Stimulated activated CD8-positive, alpha-beta memory T cell treated with anti-CD3 and anti-CD28 coated beads, Interleukin-2, amount 100 ng/mL, for 1 hour (primary cell): ENCODE measurements at places on chromosomes 13 and 19.

- peak; percentile 40 for DNase-seq
Observed at GRCh38 chr19:52453324-52454094, at the start of gene ZNF578. ZNF578 (plus strand) TSS chr19:52453553; CDS start chr19:52501846, 48,293 bp downstream.

DNA sequence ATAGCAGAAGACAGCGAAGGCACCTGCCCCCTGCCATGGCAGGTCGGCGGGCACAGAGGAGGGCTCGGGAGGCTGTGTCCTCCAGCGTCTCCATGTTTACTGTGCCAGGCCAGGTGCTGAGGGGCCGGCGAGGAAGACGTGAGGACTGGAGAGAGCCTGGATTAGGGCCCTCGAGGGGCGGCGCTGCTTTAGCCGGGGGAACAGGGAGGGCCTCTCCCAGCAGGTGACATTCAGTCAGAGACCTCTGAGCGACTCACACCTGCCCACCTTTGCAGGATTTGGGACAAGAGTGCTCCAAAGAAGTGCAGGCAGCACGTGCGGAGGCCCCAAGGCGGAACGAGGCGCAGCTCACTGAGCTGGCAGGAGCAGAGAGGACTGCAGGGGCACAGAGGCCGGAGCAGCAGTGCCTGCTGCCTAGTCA lies 17.6 kb downstream of the KDM4B start:
- DNase-seq = no peak

DNA sequence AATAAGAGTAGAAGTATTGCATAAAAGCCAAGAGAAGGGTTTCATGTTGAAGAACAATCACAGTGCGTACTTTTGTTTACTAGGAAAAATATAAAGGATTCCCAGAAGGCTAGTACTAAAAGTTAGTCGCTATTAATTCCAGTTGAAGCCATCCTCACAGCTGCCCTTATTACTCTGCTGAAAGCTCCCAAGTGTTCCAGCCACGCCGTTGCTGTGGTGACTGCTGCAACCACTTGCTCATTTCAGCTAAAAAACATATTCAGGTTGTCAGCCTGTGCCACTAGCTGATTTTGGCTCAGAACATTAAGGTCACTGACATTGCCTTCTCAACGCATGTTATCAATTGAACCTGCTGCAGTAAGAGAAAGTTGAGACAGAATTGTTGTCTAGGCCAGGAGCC lies 87.1 kb upstream of the FNDC3A start:
- no peak for DNase-seq

GRCh38 chr13:66723576-66723975 lies 506.6 kb downstream of the PCDH9 start:
- no peak for DNase-seq

DNA sequence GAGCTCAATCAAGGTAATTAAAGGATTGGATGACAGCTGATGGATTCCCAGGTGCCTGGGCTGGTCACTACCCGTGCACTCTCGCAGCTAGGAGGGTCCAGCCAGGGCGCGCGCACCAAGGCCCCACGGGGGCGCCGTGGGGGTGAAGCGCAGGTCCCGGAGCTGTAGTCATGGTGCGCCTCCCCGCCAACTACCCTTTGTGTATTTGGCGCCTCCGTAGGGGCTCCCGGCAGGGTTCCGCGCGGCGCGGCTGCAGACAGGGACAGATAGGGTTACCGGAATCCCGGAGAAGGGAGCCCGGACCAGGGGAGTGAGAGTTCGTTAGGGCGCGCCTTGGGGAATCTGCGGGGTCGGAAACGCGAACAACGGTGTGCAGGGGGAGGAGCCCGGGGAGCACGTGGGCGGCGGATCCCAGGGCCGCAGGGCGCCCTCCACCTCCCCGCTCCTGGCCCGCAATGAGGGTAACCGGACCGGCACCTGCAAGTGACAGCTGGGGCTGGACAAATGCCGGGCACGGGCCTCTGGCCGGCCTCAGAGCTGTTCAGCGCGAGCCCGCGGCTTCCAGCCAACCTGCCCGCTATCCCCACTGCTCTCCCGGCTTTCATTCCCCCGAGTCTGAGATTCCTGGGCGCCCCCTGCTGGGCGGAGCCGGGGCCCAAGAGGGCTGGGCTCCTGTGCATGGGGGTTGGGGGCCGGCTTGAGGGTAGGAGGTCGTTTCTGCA lies 3.4 kb upstream of the PRAM1 start:
- peak; percentile 37 for DNase-seq

- DNase-seq = no peak
Observed at GRCh38 chr19:48344892-48345291, 18.8 kb downstream of the TMEM143 start.

DNA sequence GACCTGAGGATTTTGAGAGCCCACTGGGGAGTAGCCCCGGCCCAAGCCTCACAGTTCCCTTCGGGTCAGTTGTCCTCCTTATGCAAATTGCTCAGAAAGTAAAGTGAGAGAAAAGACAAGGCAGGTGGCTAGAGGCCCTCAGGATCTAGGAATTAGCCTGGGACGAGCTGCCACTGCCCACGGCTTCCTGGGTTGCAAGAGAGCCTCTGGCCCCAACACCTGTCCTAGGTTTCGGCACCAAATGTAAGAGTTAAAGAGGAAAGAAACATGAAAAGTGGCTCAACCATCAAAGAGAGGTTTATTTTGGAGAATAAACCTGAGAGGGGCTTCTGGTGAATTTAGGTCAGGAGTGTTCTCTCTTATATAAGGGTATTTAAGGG lies 25.6 kb downstream of the TMEM255B start:
- DNase-seq = no peak

GRCh38 chr13:66222127-66222526 lies 1008.0 kb downstream of the PCDH9 start:
- no peak for DNase-seq

- no peak for DNase-seq
Observed at GRCh38 chr19:33554821-33555220, 33.2 kb upstream of the PEPD start.
